A375 (cell line): ENCODE measurements at places on chromosomes 13 and 19. TPM values are rescaled to one million over a fixed set of nuclear protein-coding genes. Genes with fewer than 3 reads are reported as not detected.

The SHC2 gene
- 2.1 and 2.3 TPM in 2 replicates for total RNA-seq

The VSTM1 gene
- 0.45 and 1.0 TPM in 2 replicates for total RNA-seq

The KCTD12 gene
- total RNA-seq = 1.6 and 2.0 TPM in 2 replicates

The SGCG gene
- total RNA-seq = 0.79 and 2.2 TPM in 2 replicates

The NLRP7 gene
- total RNA-seq = not detected in 2 replicates

The CD33 gene
- 3.1 and 4.5 TPM in 2 replicates for total RNA-seq

The ZNF575 gene
- 0.11 TPM in 1 of 2 replicates, not detected in the other for total RNA-seq

The GFY gene
- total RNA-seq = not detected in 2 replicates

The SHISA7 gene
- 0.03 TPM in 1 of 2 replicates, not detected in the other for total RNA-seq

The C19orf67 gene
- total RNA-seq = not detected in 2 replicates

The CEACAM6 gene
- total RNA-seq = not detected in 2 replicates

The NAPA gene
- total RNA-seq = 55.5 and 61.0 TPM in 2 replicates

The SIGLEC9 gene
- 0.08 TPM in 1 of 2 replicates, not detected in the other for total RNA-seq

The SERPINE3 gene
- total RNA-seq = not detected in 2 replicates

The ZNF229 gene
- total RNA-seq = 8.7 and 9.8 TPM in 2 replicates

The KLK15 gene
- total RNA-seq = not detected in 2 replicates

The OR7G1 gene
- total RNA-seq = not detected in 2 replicates

The JSRP1 gene
- total RNA-seq = not detected in 2 replicates

The PLPP2 gene
- 102 TPM in 2 replicates for total RNA-seq

The PSG11 gene
- not detected in 2 replicates for total RNA-seq

The TRPC4 gene
- total RNA-seq = 4.0 and 6.5 TPM in 2 replicates

The TRIP10 gene
- 46.5 and 48.0 TPM in 2 replicates for total RNA-seq

The HIPK4 gene
- 0.19 TPM in 1 of 2 replicates, not detected in the other for total RNA-seq

The AP1M2 gene
- 4.1 and 5.6 TPM in 2 replicates for total RNA-seq

The WDR62 gene
- total RNA-seq = 11.6 and 12.5 TPM in 2 replicates

The PSG7 gene
- not detected in 2 replicates for total RNA-seq

The TICAM1 gene
- 3.3 and 4.8 TPM in 2 replicates for total RNA-seq

The FBXO17 gene
- total RNA-seq = 23.3 and 31.7 TPM in 2 replicates

The URAD gene
- total RNA-seq = not detected in 2 replicates

The ZNF700 gene
- total RNA-seq = 7.3 and 11.8 TPM in 2 replicates

The NLRP11 gene
- 0.75 and 1.3 TPM in 2 replicates for total RNA-seq

The ZNF536 gene
- total RNA-seq = 0.53 and 0.72 TPM in 2 replicates

The NFILZ gene
- total RNA-seq = not detected in 2 replicates

The IQCN gene
- total RNA-seq = 0.34 and 0.94 TPM in 2 replicates

The OR7D2 gene
- not detected in 2 replicates for total RNA-seq

The LHB gene
- total RNA-seq = 1.3 TPM in 1 of 2 replicates, not detected in the other

The EHD2 gene
- total RNA-seq = 22.9 and 33.2 TPM in 2 replicates

The SLC10A2 gene
- not detected in 2 replicates for total RNA-seq

The TMEM190 gene
- 0.45 and 1.4 TPM in 2 replicates for total RNA-seq

The MPHOSPH8 gene
- 16.4 and 20.3 TPM in 2 replicates for total RNA-seq

The ZNF571 gene
- total RNA-seq = 0.98 and 2.1 TPM in 2 replicates

The POU2F2 gene
- total RNA-seq = 0.08 and 1.2 TPM in 2 replicates

The GIPR gene
- 0.03 and 1.2 TPM in 2 replicates for total RNA-seq

The HTR2A gene
- not detected in 2 replicates for total RNA-seq

The EDNRB gene
- 8.9 and 11.2 TPM in 2 replicates for total RNA-seq

The CGB2 gene
- total RNA-seq = not detected in 2 replicates

The C1QTNF9 gene
- total RNA-seq = not detected in 2 replicates

The GPR18 gene
- total RNA-seq = not detected in 2 replicates

The PABPC3 gene
- 0.04 and 0.05 TPM in 2 replicates for total RNA-seq

The SRRM5 gene
- 0.29 and 0.30 TPM in 2 replicates for total RNA-seq

The MED16 gene
- total RNA-seq = 20.4 and 25.1 TPM in 2 replicates

The SH2D3A gene
- 1.1 and 2.3 TPM in 2 replicates for total RNA-seq

The MAST1 gene
- 0.45 and 2.2 TPM in 2 replicates for total RNA-seq

The KANK2 gene
- 56.0 and 56.1 TPM in 2 replicates for total RNA-seq

The PRR22 gene
- 6.8 and 10.4 TPM in 2 replicates for total RNA-seq

The CACNA1A gene
- total RNA-seq = 0.40 and 1.1 TPM in 2 replicates
